Activated CD4-positive, alpha-beta T cell treated with anti-CD3 and anti-CD28 coated beads, Interleukin-2, amount 50 U/mL, for 1 hour (primary cell): ENCODE measurements at places on chromosomes 13 and 19.

DNA sequence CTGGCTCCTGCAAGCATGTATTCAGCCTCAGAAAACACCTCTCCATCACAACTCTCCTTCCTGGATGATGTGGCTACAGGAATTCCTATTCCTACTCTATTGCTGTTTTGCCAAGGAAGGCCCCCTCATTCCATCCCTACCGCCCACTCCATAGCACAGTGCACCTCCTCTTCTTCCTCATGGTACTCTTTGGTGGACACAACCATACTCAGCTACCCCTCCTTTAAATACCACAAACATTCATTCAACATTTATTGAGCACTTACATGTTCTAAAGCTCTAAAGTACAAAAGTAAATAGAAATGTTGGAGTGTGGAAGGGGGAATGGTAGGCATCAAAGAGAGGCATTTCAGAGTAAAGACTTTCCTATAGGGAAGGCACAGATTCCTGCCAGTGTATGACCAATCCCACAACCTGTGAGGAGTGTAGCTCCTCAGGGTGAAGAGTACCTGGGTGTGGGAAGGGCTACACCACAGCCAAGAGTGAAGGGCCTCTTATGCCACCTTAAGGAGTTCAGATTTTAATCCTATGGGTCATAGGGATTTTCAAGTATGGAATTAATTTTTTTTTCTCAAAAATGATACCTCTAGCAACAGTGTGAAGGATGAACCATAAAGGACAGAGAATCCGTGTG is 42.5 kb downstream of the STARD13 start:
- DNase-seq, result no peak

- DNase-seq, result no peak
Measured at GRCh38 chr19:3683405-3684053, 16.7 kb downstream of the PIP5K1C start.

DNA sequence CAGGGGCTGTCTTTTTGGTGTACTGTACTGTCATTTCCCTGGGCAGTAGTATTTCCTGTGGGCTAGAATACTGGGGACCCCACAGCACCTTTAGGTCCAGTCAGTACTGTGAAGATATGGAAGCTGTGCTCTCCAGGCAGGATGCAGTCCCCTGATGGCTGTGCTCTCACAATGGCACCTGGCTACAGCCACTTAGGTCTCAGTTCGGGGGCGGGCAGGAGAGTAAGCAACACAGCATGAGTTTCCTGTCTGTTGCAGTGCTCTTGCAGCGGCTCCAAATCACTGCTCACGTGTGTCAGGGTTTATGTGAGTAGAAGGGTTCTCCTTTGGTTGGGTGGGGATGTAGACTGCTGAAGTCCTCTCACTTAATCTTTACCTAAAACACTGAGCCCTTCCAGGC is 810.4 kb downstream of the DACH1 start:
- DNase-seq, result no peak

- DNase-seq, result no peak
Measured at GRCh38 chr13:71474936-71475335, 392.1 kb downstream of the DACH1 start.

DNA sequence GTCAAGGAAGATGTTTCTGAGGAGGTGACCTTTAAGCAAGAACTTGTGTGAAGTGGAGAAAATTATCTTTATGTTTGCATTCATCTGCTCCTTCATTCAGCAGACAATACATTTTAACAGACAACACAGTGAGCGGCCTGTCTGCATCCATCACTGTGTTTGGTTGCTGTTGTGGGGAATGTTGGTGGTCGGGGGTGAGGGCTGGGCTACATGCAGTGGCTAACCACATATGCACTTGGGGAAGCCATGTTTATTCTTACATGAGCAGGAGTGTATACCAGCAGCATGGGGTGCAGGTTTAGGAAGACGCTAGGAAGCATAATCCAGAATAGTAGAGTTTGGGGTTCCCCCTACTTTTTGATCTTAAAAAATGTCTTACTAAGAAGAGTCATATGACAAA is 66.4 kb downstream of the DHRS12 start:
- no peak for DNase-seq

GRCh38 chr19:17811103-17811502 is 10.2 kb downstream of the INSL3 start:
- no peak for DNase-seq

GRCh38 chr19:44626048-44626624 is 12.8 kb downstream of the IGSF23 start:
- DNase-seq, result no peak

- no peak for DNase-seq
Measured at GRCh38 chr13:106499113-106499512, 36.3 kb downstream of the EFNB2 start.
